Dermis blood vessel endothelial cell (primary cell): ENCODE measurements at places on chromosomes 5 and 9. TPM values are rescaled to one million over a fixed set of nuclear protein-coding genes. Genes with fewer than 3 reads are reported as not detected.

GRCh38 chr9:84404095-84404686, 63.6 kb upstream of the SLC28A3 start:
- peak; percentile 46 for DNase-seq

DNA sequence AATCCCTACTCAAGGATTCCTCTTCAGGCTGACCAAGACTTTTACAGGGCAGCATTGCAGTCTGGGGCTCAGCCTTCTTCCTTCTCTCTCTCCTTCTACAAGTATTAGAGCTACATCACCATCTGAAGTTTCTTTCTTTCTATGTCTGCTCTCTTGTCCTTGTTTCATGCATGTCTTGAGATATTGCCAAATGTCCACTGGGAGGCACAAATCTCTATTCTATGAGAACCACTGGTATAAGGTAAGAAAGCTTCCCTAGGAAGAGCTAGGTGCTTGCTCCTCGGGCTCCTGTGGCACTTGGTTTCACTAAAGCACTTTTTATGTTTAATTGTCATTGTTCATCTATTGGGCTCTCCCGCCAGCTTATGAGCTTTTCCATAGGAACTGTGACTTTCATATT, 289.2 kb upstream of the PCSK5 start:
- DNase-seq: no peak

- no peak for DNase-seq
Observed at GRCh38 chr5:35195472-35195852, 34.8 kb downstream of the PRLR start.

DNA sequence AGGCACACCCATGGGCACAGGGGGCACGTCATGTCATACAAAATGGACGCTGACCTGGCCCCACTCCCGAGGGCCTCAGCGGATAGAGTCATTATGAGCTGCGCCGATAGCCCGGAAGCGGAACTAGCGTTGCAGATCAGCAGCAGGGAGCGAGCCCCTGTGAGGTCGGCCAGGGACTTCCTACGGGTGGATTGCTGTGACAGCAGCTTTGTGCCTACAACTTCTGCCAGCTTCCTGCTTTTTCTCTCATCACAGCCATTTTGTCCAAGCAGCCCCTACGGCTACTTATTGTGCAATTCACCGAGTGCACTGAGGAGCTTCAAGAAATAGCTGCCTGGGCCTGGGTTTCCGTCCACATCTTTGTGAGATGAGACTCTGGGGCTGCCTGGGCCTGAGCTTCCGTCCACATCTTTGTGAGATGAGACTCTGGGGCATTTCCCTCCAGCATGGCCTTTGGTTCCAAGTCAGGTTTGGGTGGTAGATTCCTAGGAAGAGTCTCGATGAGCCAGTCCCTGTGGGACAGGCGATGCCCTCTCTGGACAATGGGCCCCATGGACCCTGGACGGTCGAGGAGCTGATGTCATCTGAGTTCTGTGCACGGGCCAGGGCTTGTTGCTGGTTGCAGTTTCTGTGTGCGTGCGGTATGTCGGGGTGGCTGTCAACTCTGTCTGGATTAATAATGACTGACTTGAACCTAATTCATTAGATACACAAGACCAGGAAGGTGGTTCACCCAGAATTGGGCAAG, 67.0 kb upstream of the GNE start:
- DNase-seq: no peak

Gene GRXCR2
- not detected in 2 replicates for total RNA-seq

DNA sequence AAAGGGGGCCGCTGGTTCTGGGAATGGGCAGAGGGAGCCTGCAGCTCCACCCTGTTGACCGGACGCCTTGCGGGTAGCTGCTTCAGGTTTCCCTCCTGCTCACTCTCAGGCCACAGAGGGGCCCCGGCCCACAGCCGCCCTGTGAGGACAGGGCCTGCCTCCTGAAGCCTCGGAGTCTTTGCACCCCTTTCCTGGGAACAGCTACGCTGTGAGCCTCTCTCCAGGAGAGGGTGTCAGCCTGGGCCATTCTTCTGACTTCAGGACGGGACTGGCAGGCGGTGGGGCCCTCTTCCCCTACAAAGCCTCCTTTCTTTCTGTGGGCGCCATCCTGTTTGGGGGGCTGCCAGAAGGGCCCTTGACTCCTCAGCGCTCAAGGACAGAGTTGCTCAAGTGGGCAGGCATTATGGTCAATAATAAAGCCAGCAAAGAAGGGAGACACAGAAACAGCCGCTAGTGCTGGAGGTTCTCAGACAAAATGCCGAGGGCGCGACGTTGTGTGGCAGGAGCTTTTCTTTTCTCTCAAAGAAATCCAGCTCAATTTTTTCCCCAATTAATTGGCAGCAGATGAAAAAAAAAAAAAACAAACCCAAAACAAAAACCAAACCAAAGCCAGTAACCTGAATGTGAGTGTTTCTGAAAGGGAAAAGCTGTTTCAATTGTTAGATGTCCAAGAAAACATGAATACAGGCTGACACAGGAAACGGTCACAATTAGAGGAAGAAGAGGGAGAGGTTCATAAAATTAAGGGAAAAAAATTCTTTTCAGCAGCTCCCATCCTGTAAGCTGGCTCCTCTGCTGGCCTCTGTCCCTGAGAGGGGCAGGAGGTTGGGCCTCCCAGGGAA, 12.8 kb upstream of the SLC25A51 start:
- peak; percentile 80 for DNase-seq

Gene BRD9
- 51.6 and 53.1 TPM in 2 replicates for total RNA-seq

GRCh38 chr5:139888370-139888769, 92.8 kb downstream of the PSD2 start:
- DNase-seq: no peak

DNA sequence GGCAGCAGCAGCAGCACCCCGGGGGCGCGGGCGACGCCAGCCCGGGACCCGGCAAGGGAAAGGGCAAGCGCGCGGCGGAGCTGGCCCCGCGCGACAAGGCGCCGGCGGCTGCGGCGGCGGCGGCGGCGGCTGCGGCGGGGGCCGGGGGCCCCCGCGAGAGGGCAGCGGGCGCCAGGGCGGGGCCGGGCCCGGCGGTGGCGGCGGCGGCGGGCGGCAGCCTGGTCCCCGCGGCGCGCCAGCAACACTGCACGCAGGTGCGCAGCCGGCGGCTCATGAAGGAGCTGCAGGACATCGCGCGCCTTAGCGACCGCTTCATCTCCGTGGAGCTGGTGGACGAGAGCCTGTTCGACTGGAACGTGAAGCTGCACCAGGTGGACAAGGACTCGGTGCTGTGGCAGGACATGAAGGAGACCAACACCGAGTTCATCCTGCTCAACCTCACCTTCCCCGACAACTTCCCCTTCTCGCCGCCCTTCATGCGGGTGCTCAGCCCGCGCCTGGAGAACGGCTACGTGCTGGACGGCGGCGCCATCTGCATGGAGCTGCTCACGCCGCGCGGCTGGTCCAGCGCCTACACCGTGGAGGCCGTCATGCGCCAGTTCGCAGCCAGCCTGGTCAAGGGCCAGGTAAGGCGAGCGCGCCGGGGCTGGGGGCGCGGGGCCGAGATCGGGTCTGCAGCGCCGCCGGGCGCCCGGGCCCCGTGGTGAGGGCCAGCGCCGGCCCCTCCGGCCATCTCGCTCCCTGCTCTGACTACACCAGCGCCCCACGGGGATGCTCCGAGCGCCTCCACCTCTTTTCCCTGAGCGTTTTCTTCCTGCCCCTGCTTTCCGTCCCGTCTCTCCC, at the start of gene UBE2QL1:
UBE2QL1 (plus strand) TSS at position 238 of the 843 bp plus-strand sequence; CDS start at position 273, 35 bp downstream.
- DNase-seq: peak; percentile 39

Gene TNFSF15
- 2.0 and 5.4 TPM in 2 replicates for total RNA-seq
